NCI-H187 (cell line): ENCODE measurements at places on chromosomes 4 and X.

DNA sequence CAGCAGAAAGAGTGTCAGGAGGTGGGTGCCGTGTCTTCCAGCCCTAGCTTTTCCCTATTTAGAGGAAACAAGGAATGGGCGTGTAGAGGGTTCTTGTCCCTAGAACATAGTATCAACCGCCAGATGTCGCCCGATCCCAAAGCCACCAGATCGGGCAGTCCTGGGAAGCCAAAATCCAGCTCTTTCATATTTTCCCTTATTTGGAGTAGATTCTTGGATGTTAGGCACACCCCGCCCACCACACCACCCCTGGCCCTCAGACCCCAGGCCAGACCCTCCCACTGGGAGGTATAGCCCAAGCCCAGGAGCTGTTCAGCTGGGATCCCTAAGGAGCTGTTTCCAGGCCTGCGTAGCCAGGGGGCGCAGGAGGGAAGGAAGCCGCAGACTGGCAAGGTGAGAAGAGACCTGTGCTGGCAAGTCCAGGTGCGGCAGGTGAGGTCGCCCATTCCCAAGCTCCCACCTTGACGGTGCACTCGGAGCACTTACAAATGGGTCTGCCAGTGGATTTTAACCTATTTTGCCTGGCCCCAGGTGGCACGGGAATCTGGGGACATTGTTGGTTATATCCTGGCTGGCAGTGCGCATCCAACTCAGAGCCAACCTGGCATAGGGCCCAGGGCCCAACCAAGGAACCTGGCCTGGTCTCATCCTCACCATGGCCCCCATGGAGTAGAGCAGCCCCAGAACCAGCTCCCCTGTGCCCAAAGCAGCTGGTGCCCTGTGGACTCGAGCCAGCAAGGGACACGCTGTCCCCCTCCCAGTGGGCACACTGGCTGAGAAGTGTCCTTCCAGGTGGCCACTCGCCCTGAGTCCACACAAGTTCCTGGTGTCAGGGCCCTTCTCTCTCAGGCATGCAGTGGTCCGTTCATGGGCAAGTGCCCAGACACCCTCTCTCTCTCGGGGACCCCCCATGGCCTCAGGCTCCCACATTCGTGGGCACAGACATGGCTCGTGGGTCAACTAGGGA lies 811 bp downstream of the FLNA start:
- DNase-seq = peak; percentile 39

DNA sequence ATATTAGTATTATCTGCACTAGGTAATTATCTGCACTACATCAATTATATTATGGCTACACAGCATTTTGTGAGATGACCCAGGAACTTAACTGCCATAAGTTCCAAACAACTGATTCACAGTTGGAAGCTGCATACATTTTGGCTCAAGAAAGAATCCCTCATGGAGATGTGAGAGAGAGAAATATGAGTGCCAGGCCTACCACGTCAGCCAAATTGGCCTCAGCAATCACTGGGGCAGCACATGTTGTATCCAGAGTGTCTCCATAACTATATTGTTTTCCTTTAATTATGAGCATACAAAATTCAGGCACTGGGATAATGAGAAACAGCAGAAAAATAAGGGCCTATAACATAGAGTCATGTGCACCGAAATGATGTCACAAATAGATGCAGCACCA lies 174.2 kb upstream of the DMD start:
- DNase-seq = no peak

DNA sequence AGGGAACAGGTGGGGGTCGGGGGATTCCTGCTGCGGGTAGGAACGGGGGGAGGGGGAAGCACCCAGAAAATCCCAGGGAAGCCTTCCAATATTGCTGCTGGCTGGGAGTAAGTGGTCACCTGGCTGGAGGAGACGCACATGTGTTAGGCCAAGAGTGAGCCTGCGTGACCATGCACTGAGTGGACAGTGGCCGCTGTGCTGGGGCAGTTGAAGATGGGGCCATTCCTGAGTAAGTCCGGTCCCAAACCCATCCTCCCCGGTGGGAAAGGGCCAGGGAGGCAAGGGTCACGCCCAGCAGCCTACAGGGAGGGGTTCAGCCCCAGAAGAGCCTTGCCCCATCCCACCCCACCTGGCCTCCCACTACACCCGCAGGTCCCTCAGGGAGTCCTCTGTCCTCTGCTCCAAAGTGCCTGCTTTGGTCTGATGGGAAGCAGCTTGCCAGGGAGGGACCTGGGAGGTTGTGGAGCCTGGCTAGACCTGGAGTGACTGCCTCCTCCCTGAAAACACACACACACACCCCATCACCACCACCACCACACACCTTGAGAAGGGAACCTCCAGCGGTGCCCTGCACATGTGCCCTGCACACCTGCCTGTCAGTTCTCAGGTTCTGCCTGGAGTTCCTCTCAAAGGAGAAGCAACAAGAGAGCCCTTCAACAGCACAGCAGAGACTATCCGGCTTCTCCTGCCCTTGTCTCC lies 6.1 kb downstream of the L1CAM start:
- peak; percentile 48 for DNase-seq

GRCh38 chr4:183918696-183919095 lies 13.6 kb downstream of the STOX2 start:
- no peak for DNase-seq

DNA sequence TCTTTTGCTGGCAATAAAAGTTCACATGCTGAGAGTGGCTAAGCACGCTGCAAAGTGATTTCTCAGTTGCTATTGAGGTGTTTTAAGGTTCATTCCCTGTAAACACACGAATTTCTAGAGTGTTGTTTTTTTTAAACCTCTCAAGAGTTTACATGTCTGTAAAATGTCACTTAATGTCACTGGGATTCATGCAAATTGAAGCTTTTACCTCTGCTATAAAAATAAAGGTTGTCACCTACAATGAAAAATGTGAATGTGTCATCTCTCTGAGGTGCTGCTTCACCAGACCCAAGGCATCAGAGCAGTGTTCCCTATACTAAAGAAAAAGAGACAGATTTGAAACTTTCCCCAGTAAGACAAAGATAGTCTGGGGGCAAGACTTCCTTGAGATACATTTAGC lies 127.0 kb downstream of the PPA2 start:
- no peak for DNase-seq

DNA sequence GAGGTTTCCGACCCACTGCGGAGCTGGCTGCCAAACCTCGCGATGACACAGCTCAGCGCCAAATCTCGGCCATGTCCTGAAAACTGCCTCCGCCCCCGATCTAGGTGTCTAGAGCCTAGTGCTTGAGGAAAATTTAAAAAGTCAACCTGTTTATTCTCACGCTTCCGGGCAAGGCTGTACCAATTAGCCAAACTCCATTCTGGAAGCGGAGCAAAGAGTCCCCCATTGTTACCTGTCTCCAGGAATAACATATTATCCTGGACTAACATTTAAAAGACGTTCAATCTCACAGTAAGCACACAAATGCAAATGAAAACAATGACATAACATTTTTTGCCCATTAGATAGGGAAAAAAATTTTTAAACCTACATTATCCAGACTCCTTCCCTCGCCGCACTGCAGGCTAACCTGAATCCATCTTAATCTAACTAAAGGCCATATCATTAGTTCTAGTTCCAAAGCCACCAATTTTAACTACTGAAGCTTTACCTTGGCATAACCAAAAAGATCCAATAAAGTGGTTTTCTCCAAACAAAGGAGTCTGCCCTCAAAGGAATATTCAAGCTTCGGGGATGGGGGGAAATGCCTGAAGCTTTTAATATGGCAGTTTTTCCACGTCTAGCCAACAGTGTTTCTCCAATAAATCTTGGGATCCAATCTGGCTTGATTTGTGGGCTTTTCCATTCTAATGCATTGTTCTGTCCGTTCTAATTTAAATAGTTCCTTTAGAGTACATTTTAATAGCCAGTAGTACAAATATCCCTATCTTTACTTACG lies 1.9 kb downstream of the HUWE1 start:
- DNase-seq = no peak

DNA sequence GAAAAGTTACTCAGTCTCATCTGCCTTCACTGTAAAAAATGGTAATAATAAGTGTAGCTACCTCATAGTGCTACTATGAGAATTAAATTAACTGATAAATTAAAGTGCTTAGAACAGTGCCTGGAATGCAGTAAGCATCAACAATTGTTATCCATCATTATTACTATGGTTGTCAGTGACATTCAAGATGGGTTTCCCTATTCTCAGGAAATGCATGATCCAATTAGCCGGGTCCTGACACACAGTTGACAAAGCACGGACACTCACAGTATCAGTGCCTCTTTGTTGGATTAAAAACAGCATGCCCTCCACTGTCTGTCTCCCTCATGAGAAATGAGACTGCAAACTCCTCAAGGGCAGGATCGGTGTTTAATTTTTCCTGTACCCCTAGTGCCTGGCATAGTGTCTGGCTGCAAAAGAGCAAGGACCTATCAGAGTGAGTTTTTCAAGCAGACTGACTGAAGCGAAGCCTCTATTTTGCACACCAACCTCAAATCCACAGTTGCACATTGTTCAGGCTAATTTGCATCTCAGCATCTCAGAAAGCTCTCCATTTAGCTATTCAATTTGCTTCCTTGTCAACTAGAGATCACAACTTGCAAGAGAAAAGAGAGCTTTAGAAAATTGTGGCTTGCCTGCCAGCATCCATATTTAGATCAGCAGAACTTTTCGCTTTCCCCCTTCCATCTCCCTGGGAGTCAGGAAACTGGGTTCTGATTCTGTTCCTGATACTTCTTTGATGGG lies 122.9 kb downstream of the LDB2 start:
- no peak for DNase-seq

DNA sequence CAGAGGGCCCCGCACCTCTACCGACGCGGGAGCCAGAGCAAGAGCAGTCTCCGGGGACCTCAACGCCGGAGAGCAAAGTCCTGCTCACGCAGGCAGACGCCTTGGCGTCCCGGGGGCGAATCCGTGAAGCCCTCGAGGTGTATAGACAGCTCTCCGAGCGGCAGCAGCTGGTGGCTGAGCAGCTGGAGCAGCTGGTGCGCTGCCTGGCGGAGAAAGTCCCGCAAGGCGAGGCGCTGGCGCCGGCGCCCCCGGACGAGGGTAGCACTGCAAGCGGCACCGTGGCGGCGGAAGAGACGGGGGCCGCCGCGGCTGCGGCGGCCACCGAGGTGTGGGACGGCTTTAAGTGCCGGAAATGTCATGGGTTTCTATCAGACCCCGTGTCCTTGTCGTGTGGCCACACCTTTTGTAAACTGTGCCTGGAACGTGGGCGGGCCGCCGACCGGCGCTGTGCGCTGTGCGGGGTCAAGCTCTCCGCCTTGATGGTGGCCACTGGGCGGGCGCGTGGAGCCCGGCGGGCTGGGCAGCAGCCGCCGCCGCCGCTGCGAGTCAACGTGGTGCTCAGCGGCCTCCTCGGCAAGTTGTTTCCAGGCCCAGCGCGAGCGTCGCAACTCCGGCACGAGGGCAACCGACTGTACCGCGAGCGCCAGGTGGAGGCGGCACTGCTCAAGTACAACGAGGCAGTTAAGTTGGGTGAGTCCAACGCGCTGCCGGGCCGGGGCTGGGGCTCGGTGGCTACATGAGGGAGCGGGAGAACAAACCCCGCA lies 672 bp downstream of the LONRF3 start:
- DNase-seq = no peak
